ENCODE measurements at places on chromosomes 5 and 9.

DNA sequence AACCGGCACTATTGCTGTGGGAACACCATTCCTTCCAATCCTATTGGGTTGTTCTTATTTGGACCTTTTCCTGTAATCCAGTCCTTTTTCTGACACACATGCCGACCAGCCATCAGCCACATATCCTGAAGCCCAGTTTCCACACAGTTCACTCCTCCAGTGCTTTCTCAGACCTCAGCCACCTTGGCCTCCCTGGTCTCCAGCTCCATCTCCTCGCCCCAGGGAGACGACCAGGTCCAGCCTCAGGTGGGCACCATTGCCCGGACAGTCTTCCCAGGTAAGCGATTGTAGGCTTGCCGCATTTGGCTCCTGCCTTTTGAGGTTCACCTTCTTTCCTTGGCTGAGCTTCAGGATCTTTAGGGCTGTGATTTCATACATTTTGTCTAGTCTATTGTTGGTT, 15.2 kb upstream of the TERT start:
- no peak for DNase-seq

DNA sequence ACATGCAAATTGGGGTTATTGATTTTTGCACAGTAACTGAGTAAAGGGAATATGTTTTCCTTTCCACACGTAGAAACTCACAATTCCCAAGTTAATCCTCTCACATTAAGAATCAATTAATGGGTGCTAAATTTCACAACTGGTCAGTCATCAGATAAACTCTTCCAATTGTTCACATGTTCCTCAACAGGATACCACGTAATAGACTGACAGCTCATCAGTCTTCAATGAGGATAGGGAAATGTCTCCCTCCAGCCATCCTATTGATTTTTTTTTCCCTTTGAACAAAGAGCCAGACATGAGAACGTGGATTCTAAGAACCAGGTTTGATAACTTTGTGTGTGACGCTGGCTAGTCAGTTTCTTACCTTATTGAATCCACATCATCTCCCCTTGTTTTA, 768 bp upstream of the CER1 start:
- no peak for DNase-seq

- peak; percentile 69 for DNase-seq
Measured at GRCh38 chr9:124320062-124320973, 62.6 kb downstream of the NEK6 start.

- no peak for DNase-seq
Measured at GRCh38 chr5:148875205-148875875, 48.9 kb downstream of the ADRB2 start.

GRCh38 chr5:121987685-121988073, 25.9 kb downstream of the SRFBP1 start:
- no peak for DNase-seq

GRCh38 chr5:111294551-111294950, 70.4 kb downstream of the CAMK4 start:
- no peak for DNase-seq

GRCh38 chr5:96572864-96573512, 89.2 kb upstream of the CAST start:
- DNase-seq, result no peak

DNA sequence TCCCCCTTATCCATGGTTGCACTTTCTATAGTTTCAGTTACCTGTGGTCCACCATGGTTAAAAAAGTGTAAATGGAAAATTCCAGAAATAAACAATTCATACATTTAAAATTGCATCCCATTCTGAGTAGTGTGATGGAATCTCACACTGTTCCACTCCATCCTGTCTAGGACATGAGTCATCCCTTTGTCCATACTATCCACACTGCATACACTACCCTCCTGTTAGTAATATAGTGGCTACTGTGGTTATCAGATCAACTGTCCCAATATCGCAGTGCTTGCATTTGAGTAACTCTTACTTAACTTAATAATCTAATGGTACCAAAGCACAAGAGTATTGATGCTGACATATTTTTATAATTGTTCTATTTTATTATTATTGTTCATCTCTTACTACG, 100.7 kb downstream of the RAB3C start:
- no peak for DNase-seq

DNA sequence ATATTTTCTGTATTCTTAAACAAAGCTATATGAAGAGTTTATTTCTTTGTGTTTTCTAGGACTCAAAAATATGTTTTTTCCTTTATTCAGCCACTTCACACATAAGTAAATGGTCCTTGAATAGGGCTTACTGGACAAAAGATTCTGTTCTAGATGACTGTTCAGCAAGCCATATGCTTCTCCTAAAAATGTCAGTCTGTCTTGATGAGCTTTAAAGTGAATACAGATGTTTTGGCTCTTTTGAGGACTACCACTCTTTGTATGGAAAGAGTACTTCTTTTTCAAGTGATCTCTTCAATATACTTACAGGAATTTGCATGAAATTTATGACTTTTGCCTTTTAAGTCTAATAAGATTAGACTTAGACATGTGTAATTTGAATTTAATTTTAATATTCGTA, 8.4 kb downstream of the NDUFS4 start:
- DNase-seq, result no peak

GRCh38 chr5:157350939-157351801, 85.2 kb downstream of the CYFIP2 start:
- no peak for DNase-seq

GRCh38 chr9:114437401-114437893, 49.7 kb upstream of the AKNA start:
- no peak for DNase-seq

- no peak for DNase-seq
Measured at GRCh38 chr5:111960476-111961215, 203.7 kb upstream of the NREP start.

GRCh38 chr9:122904466-122904822, 715 bp downstream of the RC3H2 start:
- no peak for DNase-seq

- DNase-seq, result no peak
Measured at GRCh38 chr5:3194684-3195083, 400.9 kb upstream of the IRX1 start.

Measured in breast epithelium (tissue), 4 donors.